ENCODE measurements at places on chromosomes 5 and 9.

- no peak for DNase-seq
Observed at GRCh38 chr5:146779211-146779869, 99.2 kb downstream of the PPP2R2B start.

GRCh38 chr5:115932991-115933390 is 29.3 kb upstream of the LVRN start:
- peak; percentile 7 for DNase-seq

- DNase-seq: peak; percentile 62
Observed at GRCh38 chr5:150107909-150108447, 21.6 kb upstream of the CSF1R start.

- no peak for DNase-seq
Observed at GRCh38 chr5:178490935-178491652, 99.1 kb downstream of the COL23A1 start.

GRCh38 chr5:11043881-11044280 is 282.8 kb upstream of the DAP start:
- no peak for DNase-seq

DNA sequence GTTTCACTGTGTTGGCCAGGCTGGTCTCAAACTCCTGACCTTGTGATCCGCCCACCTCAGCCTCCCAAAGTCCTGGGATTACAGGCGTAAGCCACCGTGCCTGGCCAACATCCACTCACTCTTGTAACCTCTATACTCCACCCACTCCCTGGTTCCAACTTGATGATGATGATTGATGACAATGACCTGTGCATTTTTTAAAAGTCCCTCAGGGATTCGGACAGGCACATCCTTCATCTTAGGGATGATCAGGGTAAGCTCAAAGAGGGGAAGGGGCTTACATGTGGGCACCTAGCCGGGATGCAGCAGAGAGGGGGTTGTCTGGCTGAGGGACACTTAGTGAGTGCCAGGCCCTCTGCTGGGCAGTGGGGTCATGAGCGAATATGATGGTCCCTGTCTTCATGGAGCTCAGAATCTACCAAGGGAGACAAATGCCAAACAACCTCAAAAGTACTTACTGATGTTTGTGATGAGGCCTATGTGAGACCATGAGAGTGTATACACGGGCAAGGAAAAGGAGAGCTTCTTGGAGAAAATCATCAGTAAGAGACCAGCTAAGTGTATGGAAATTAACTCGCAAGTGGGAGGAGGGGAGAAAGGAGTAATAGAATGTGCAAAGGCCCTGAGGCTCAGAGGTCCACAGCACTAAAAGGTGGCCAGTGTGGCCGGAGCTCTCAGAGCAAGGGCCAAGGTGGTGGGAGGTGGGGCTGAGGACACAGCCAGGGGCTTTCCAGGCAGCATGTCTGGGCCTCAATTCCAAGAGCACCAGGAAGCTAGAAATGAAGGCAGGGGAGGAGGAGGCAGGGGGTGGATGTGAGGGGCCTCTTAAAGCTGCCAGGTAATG is 27.4 kb downstream of the LHX2 start:
- DNase-seq: no peak

DNA sequence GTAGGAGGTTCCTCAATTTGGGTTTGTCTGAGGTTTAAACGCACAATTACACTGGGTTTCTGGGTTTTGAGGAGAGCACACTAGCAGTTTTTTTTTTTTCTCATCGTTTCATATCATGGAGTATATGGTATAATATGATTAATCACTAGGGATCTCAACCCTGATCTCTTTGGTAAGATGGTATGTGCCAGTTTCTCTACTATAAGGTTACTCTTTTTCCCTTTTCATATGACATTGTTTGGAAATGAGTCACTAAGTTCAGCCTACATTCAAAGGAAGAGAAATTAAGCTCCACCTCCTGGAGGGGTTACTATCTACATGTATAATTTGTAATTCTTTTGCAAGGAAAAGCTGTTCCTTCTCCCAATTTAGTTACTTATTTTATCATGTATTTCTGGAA is 35.2 kb downstream of the MTRR start:
- DNase-seq: peak; percentile 84

DNA sequence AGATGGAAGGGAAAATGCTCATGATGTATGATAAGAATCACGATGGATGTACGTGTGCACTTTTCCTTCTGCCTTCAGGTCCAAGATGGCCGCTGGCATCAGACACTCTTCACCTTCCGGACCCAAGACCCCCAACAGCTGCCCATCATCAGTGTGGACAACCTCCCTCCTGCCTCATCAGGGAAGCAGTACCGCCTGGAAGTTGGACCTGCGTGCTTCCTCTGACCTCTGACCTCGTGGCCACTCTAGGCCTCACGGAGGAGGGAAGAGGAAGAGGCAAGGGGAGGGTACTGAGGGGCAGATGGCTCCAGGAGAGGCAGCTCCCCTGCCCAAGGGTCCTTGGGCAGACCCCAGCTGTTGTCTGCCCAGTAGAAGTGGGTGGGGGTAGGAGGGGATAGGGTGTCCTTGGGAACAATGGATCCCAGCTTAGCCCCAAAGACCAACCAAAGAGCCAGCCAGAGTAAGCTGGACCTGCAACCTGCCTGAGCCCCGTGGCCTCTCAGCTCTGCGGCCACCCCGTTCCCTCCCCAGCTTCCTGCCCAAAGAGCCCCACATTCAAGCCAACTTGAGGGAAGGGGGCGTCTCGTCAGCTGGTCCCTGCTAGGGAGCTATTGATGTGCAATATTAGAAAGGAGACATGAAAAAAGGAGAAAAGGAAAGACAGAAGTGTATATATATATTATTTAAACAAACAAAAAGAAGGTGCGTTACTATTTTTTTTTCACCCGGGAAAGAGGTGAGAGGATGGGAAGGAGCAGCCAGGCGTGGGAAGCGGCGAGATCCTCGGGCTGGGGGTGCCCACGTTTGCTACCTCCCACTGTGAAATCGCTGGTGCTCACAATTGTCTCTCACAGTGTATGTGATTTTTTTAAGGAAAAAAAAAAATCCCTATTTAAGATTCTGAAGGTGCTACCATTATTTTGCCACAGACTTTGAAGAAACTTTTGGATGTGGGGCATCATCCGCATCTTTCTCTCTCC is 12.1 kb upstream of the ORM1 start:
- no peak for DNase-seq

GRCh38 chr5:103216137-103216536 is 42.4 kb upstream of the MACIR start:
- no peak for DNase-seq

DNA sequence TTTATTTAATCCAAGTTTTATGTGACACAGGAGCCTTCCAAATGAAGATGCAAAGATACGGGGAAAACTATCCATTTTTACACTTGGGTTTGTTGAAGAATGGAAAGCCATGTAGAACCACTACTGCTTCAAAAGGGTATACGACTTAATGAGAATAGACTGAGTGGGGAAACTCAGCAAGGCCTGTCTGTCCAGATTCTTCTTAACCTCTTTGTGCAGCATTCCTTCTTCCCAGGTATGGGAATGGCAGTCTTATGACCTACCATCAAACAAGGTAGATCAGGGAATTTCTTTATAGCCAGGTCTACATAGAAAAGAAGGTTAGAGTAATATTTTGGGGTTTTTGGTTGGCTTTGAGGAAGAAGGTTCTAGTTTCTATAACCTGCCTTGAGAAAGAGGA is 23.4 kb downstream of the APTX start:
- DNase-seq: no peak

DNA sequence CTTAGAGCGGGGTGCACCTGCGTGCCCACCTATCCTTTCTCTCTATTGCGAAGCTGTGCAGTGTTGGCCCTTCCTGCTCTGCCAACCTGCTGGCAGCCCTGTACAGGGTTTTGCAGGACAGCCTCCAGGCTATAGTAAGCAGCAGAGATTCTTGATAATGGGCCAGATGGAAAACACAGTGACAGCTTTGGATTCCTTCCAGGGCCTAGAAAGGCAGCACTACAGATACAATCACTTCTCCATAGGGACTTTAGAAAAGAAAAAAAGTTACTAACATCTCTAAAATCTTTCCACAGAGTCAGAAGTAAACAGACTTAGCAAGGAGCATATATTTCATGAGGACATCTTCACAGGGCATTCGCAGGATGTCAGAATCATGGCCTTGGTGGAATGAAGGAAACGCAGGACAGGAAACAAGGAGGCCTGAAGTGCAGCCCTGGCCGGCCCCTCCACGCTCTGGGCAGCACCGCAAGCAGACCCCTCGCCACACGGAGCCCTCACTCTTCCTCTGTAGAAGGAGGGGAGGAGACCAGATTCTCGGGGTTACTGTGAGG is 172.1 kb upstream of the GAS1 start:
- peak; percentile 51 for DNase-seq

DNA sequence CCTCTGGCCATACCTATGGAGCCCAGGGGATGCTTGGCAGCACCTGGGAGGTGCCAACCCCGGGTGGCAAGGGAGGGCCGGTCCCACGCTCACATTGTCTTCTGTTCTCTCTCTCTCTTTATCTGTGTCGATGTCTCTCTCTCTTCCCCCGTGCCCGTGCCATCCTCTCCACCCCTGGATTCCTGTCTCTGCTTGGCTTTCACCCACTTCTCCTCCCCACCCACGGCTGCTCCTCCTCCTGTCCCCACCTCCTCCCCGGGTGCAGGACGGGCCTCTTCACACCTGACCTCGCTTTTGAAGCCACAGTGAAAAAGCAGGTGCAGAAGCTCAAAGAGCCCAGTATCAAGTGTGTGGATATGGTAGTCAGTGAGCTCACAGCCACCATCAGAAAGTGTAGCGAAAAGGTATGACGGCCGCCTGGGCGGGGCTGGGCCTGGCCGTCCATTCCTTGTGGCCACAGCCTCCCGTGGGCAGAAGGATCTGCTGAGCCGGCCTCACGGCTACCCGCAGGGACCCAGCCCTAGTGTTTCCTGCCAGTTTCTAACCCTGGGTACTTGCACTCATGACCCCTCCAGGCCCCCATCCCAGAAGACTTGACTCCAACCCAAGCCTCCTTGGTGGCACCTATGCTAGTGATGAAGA is 22.7 kb downstream of the DNM1 start:
- DNase-seq: no peak

GRCh38 chr9:34709196-34709978 is 549 bp downstream of the CCL21 start:
- no peak for DNase-seq
